ENCODE measurements at places on chromosomes 1 and 21.

GRCh38 chr1:116834595-116834994, 75.1 kb upstream of the PTGFRN start:
- no peak for DNase-seq

GRCh38 chr1:228351850-228352249, 54.8 kb downstream of the TRIM11 start:
- DNase-seq, result no peak

GRCh38 chr1:27643600-27644368, 8.8 kb upstream of the FGR start:
- peak; percentile 29 for DNase-seq

- DNase-seq, result no peak
Measured at GRCh38 chr1:209249280-209249670, 334.2 kb upstream of the CAMK1G start.

- no peak for DNase-seq
Measured at GRCh38 chr21:16569679-16570078, 839.9 kb downstream of the USP25 start.

DNA sequence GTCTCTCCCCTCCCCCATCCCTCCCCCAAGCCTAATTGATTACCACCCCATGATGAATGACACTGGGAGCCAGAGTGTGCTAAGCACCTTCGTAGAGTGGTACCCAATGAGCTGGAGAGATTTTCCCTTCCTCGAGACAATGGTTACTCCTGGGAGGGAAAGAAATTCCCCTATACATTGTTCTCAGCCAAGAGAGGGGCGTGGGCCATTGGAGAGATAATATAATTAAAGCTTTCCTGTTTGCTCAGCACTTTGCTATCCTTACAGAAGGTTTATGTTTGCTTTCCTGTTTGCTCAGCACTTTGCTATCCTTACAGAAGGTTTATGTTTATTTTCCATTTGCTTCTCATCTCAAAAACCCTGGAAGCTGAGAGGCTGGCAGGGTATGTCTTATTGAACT, 126.1 kb upstream of the KLHDC7A start:
- DNase-seq, result no peak

GRCh38 chr1:91498035-91498434, 2.6 kb upstream of the CDC7 start:
- no peak for DNase-seq

DNA sequence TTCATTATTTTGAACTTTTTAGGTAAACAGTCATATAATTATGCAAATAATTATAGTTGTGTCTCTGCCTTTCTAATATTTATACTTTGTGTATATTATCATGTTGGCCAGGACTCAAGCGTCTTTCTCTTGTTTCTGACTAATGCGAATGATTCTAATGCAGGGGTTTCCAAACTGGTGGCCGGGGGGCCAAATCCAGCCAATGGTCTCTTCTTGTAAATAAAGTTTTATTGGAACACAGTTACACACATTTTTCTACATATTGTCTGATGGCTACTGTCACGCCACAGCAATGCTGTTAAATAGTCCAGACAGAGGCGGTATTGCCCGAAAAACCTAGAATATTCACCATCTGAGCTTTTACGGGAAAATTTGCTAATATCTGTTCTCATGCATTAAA, 8.9 kb upstream of the POFUT2 start:
- no peak for DNase-seq

DNA sequence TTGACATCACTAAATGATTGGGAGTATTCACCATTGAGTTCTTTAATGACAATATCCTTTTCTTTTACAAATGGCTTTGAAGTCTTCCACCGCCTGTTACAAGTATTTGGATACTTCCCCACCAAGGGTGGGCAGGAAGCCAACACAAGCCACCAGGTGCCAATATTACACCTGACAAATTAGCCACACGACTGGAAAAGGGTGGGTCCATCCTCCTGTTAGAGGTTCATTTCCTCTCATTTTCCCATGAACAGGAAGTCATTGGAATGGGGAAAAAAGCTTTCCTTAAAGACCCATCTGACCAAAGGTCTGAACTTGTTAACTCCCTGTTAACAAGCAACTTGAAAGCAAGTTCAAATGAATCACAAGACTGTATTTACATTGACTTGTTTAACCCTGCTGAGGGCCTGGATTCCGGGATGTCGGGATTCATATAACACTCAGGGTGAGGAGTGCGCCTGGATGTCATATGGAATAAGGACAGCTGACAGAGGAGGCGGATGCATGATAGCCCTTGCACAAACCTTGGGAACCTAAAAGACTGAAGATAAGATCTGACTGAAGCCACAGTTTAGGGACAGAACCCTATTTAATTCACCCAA, 40.5 kb upstream of the PROX1 start:
- no peak for DNase-seq

All from T47D (cell line).